Occipital lobe (tissue), 3 donors: ENCODE measurements at places on chromosomes 5 and 9.

DNA sequence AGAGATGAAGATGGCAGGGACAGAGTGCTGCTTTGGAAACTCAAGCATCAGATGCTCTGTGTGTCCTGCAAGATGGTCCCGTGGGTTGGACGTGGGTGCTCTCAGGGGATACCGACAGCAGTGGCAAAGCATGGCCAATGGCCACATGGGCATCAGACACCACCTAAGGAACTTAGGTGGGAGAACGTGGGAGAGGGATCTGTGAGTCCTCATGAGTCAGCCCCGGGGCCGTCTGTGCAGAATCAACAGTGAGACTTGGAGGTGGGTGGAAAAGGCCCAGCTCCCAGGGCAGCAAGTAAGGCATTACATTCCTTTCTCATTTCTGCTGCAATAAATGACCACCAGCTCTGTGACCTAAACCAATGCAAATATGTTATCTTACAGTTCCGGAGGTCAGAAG lies 77.0 kb downstream of the RAD23B start:
- no peak for DNase-seq

- DNase-seq = no peak
These were observed 69.1 kb upstream of the NR4A3 start for GRCh38 chr9:99752417-99753109.

DNA sequence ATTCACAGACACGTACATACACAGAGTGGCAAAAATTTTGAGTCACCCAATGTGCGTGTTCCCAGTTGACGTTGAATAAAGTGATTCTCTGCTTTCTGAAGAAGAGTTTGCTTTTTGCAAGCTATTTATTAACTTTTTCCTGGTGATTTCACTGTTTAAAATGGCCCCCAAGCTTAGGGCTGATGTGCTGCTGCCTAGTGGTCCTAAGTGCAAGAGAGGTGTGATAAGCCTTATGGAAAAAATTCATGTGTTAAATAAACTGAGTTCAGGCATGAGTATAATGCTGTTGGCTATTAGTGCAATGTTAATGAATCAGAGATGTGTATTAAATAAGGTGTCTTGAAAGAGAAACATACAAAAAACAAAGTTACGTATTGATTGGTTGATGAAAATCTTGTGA lies 16.9 kb downstream of the CSNK1G3 start:
- no peak for DNase-seq

- DNase-seq = peak; percentile 54
These were observed 2.7 kb upstream of the ANXA2R start for GRCh38 chr5:43042626-43043399.

DNA sequence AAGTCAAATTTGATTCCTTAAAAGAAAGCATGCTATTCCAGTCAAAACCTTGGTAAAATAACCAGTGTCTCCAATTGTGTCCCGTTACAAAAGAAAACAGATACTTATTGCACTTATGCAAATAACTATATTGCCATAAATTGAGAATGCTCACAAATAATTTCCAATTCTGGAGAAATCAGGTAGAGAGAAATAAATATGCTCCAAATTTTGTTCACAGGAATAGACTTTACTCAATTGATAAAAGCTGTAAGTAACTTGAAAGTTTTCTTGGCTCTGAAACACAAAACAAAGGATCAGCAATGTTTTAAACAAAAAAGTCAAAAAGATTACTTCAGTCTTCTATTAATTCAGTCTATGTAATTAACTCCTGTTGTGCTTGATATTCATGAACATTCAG lies 7.8 kb upstream of the DTWD2 start:
- DNase-seq = no peak
